COLO829 (cell line): ENCODE measurements at places on chromosomes 6 and 20.
A peak's percentile ranks its signal among the peaks of the same experiment; 100 is the strongest.

DNA sequence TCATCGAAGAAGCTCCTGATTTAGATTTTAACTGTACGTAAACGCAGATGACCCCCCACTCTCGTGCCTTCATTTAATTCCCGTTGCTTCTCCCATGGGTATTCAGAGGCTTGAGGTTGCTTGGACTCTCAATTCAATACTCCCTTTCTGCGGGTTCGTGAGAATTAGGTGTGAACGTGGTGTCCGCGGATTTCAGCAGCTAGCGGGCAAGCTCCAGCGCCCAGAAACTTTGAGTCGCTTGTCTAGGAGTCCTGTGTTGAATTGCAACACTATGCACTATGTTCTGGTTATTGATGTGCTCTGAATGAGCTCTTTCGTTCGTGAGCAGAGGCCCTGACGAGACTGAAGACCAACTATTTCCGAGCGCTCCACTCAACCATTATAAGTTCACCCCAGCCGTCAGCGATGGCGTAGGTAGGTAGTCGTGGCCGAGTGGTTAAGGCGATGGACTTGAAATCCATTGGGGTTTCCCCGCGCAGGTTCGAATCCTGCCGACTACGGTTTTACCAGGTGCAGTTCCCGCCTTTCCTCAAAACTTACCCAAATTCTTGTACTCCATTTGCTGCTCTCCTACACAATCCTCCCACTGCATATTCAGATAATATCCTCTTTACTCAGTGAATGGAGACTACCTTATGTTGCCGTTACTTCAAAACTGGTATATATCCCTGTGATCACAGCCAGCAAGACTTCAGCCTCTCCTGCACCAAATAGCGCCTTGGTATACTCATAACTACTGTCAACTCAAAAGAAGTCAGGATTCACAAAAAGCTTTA, 72.6 kb upstream of the ZNF184 start:
- DNase-seq: peak; percentile 77

GRCh38 chr6:142872376-142872775, 72.6 kb downstream of the HIVEP2 start:
- peak; percentile 48 for DNase-seq

DNA sequence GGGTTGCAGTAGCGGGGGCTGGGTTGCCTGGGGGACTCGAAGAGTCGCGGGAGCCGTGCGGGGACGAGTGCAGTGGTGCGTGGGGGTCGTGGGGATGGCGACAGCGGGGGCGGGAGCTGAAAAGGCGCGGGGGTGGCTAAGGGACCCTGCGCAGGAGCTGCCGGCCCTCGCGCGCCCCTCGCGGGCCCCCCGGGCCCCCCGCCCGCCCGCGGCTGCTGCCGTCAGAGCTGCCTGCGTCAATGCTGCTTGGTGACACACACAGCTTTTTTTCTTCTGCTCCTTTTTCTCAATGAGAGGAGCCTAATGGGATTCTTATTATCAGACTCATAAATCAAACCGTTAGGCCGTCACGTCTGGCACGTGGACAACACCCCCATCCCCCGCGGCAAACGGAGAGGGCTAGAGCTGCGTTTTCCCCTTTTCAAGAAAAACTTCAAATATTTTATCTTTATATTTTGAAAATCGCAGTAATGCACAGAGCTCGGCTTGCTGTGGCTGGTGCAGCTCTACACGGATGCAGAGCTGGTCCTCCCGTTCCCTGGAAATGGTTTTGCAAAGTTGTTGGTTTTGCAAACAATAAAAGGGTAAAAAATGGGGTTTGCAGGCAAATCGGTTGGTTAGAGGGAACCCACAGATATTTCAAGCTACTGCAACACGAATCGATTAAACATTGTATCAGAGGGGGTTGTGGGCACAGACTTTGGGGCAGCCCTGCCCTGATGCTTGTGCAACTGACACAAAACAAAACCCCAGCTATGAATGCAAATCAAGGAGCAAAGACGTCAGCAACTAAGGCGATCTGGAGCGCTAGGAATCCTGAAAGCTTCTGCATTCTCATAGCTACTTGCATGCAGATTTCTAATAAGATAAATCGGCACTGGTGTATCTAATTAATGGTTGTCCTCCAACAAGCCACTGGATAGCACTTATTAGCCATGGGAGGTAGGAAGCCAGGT, 161.4 kb downstream of the TBXT start:
- peak; percentile 87 for DNase-seq

- no peak for DNase-seq
Observed at GRCh38 chr6:95216555-95216954, 360.8 kb upstream of the MANEA start.

GRCh38 chr6:130780122-130780521, 47.1 kb upstream of the SMLR1 start:
- no peak for DNase-seq

DNA sequence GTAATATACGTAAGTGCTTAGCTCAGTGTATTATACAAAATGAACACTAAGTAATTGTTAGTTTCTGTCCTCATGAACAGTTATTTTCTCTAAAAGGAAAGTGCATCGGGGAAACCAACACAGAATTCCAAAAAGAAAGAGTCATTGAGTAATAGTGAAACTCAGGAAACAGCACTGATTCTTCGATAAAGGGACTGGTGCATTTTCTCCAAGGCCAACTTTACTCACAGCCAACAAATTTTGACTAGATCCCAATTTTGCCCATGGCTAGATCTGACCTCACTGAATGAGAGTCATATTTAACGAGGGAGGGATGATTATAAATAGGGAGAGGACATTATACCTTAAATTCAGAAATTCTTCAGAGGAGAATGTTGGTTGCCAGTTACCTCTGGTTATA, 390.9 kb upstream of the NRSN1 start:
- DNase-seq: peak; percentile 89

DNA sequence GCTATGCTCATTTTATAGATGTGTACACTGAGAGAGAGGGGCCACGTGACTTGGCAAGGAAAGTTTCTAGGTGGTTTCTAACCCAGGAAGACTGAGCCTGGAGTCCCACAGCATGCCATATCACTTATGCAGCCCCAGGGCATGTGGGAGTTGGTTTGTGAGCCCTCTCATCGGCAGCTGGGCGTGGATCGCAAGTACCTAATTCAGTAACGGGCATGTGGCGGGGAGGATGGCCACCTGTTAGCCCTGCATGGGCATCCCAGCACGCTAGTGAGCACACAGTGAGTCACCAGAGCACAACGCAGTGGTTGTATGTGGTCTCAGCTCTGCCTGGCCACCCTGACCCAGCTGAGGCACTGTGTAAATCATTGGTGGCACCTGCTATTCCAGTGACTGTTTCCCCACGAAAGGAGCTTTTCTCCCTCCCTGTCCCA, 88.3 kb downstream of the NINL start:
- DNase-seq: no peak

DNA sequence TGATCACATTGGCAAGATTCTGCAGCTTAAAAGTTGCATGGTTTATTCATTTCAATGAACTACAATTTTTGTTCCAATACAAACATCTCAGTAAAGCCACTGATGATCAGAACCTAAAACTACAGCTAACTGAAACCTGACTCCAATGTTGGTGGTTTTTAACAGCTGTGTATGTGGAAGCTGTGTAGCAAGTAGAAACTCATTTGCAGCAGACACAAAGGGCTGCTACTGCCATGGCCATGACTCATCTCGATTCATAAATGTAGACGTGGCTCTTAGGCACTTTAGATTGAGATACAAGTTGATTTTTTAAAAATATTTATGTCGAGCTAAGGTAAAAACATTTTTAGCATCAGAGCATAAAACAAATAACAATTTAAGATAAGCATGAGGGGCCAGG, 19.5 kb upstream of the MAP3K4 start:
- DNase-seq: peak; percentile 69

DNA sequence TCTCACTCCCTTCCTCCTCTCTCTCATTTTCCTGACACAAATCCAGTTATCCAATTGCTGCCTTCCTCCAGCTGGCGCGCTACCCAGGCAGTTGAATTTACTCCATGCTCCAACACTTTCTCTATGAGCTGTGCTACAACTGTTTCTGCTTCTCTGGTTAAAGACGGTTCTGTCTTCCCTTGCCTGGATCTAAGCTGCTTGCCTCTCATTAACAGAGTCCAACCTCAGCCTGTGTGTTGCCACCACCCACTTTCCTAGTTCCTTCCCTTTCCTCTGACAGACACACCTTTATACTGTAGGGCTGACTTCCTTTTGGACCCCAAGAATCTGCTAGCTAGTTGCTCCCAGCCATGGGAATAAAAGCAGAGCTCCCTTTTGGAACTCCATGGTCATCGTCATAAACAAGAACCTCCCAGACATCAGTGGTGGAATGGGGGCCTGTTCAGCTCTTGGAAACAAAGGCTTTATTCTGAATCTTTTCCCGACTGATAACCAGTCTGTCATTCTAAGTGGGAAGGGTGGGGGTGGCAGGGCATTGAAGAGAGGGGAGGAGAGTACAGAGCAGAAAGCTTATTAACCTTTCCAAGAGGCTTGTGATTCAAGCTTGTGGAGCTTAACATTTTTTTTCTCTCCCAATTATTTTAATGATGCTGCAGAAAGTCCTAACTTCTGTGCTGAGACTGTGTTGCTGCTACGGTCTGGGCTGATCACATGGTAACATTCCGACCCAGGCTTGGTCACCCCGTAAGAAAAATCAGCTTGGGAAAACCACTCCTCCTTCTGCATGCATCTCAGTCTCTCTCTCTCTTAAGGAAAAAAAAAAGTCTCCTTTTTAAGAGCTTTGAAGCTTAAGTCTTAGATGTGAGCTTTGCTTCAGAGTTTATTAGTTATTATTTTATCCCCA, 31.3 kb upstream of the BMP2 start:
- peak; percentile 83 for DNase-seq

- no peak for DNase-seq
Observed at GRCh38 chr6:73823046-73823735, 127.2 kb downstream of the CD109 start.

- DNase-seq: peak; percentile 58
Observed at GRCh38 chr6:71473926-71474325, 185.3 kb downstream of the OGFRL1 start.

GRCh38 chr6:12221856-12222255, 68.3 kb upstream of the EDN1 start:
- DNase-seq: no peak

DNA sequence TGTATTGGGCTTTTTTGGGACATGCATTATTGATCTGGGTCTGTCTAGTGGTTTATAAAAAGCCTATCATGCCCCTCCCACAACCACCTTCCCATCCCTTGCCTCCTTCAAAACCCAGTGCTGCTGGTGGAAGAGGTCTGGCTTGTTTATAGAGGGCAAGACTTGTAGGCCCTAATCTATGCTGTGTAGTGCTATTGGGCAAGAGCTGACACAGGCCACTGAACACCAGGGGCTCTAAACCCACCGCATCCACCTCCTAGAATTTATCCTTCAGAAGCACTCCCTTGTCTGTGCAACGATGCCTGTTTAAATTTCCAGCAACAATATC, 30.9 kb downstream of the SULF2 start:
- DNase-seq: no peak
